Stimulated activated CD8-positive, alpha-beta memory T cell treated with anti-CD3 and anti-CD28 coated beads, Interleukin-15, amount 100 ng/mL, for 24 hours (primary cell): ENCODE measurements at places on chromosomes 5 and 9.

DNA sequence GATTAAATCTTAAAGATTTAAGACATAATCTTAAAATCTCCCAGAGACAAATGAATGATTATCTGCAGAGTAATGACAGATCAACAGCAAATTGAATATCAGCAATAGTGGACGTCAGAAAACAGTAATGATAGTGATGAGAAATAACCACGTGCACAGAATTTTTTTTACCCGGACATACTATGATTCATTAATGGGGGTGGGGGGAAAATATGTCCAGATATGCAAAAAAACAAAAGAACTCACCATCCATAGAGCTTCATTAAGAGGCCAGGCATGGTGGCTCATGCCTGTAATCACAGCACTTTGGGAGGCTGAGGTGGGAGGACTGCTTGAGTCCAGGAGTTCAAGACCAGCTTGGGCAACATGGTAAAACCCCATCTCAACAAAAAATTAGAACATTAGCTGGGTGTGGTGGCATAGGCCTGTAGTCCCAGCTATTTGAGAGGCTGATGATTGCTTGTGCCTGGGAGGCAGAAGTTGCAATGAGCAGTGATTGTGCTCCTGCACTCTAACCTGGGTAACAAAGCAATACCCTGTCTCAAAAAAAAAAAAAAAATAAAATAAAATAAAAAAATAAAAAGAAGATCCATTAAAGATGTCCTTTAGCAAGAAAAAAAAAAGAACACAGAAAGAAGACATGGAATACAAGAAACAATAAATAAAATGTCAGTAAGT lies 30.9 kb upstream of the SHOC1 start:
- no peak for DNase-seq

GRCh38 chr9:87885484-87886189 lies 3.0 kb downstream of the SPATA31E1 start:
- no peak for DNase-seq

DNA sequence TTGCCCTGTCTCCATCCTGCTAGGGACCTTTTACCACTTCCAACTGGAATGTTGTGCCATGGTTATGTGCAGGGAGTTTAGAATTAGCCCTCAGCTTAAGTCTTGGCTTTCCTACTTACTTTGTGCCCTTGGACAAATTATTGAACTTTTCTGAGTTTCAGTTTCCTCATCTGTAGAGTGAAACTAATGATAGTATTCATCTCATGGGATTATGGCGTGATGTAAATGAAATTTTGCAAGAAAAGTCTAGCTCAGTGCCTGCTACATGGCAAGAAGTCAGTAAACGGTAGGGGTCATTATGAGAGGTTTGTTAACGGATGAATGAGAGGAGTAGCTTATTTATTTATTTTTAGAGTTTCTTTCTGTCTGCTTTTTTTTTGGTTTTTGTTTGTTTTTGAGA lies 1.8 kb downstream of the MVB12B start:
- no peak for DNase-seq

GRCh38 chr5:134131165-134131564 lies 16.7 kb downstream of the TCF7 start:
- DNase-seq = no peak

- no peak for DNase-seq
Measured at GRCh38 chr5:532521-533242, 8.4 kb upstream of the SLC9A3 start.

GRCh38 chr9:27369591-27369990 lies 72.6 kb upstream of the EQTN start:
- no peak for DNase-seq

- no peak for DNase-seq
Measured at GRCh38 chr5:93675460-93676450, 65.6 kb downstream of the POU5F2 start.
